Femur (tissue), 1 donor: ENCODE measurements at places on chromosomes 4 and X.

DNA sequence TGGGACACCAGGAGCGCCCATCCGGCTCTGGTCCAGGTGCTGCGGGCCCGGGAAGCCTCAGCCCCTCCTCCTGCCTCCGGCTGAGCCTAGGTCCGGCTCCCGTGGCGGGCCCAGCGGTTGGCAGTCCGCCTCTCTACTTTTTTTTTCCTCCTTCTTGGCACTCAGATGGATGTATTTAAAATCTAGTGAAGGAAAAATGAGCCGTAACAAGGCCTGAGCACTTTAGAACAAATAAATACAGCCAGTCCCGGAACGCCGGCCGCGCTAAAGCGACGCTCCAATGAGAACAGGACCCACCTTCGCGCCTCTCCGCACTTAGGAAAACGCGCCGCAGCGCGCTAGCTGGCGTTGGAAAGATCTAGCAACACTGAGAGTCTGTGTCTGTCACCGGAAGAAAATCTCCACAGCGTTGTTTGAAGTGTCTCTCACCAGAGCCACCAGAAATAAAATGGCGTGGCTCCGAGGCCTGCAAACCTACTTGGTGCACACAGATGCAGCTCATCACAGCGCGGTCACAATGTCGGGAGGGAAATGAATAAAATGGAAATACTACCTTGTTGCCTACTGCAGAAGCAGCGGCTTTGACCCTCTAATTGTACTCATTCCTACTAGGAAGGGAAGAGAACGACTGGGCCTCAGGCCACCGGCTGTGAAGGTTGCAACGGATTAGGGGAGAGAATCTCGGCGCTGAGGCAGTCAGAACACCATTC lies 4.7 kb downstream of the NEUROG2 start:
- DNase-seq = peak; percentile 21

GRCh38 chr4:158496030-158496741 lies 25.5 kb upstream of the RXFP1 start:
- no peak for DNase-seq

DNA sequence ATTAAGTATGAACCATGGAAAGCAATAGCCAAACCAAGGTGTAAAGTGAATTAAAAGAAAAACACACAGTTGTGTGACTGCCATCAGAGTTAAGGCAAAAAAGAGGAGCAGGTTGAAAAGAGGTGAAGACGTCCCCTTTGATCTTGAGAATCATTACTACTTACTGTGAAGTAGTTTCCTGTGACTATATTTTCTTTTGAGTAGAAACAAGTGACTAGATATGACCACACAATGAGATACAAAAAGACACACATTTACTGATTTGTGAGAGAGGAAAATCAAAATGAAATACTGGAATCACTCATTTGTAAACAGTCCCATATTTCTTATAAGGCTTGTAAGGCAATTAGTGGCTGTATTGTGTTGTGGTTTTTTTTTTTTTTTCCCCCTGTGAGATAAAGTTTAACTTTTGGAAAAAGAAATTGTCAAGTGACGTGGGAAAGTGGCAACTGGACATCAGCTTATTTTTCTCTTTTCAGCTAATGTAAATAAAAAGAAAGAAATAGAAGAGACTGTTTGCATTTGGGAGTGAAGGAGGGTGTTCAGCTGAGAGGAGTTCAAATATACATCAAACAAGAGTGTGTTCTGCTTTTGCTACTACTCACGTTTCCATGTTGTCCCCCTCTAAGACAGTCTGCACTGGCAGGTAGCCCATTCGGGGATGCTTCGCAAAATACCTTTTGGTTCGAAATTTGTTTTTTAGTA lies 106.4 kb upstream of the FTHL17 start:
- DNase-seq = no peak

DNA sequence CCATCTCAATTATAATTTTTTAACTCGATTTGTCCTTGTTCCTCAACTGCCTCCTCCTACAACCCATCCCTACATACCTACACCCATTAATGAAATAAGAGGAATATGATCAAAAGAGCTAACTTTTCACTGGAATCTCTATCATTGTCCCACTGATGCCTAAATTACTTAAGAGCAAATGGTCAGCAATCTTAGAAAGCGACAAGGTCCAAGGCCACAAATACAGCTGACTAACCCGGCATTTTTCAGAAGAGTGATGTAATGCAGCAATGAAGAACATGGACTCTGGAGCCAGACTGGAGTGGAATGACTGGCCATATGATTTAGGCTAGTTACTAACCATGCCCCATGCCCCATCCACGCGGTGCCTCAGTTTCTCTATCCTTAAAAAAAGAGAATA lies 56.2 kb downstream of the PPA2 start:
- DNase-seq = no peak

DNA sequence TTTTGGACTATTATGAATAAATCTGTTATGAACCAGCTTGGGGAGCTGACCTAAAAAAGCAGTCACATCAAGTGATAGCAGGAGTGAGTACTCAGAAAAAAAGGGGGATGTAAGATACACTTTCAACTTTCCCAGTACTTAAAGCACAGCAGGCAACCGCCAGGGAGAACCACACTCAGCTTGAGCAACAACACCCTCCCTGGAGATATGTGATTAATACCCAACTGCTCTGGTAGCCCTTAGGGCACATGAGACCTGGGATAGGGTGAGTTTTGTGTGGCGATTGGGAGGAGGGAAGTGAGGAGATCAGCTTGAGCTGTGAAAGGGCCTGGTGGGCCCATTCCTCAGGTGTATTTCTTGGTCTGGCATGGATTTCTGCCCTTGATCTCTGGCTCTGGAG lies 220.3 kb upstream of the SFRP2 start:
- no peak for DNase-seq

GRCh38 chr4:106698621-106699195 lies 330.1 kb upstream of the GIMD1 start:
- no peak for DNase-seq

- DNase-seq = no peak
Measured at GRCh38 chr4:60579335-60579734, 620.8 kb upstream of the ADGRL3 start.

GRCh38 chr4:13097971-13098370 lies 386.2 kb downstream of the RAB28 start:
- no peak for DNase-seq
